ENCODE measurements at places on chromosomes 4 and X.
A peak's percentile ranks its signal among the peaks of the same experiment; 100 is the strongest.

- peak; percentile 58 for DNase-seq
Measured at GRCh38 chr4:10115797-10116568, 616 bp downstream of the WDR1 start.

- no peak for DNase-seq
Measured at GRCh38 chrX:154840856-154841255, 6.4 kb upstream of the SMIM9 start.

- DNase-seq: no peak
Measured at GRCh38 chr4:175884048-175884447, 72.0 kb upstream of the GPM6A start.

- no peak for DNase-seq
Measured at GRCh38 chr4:69360271-69360670, 80.0 kb downstream of the UGT2B28 start.

DNA sequence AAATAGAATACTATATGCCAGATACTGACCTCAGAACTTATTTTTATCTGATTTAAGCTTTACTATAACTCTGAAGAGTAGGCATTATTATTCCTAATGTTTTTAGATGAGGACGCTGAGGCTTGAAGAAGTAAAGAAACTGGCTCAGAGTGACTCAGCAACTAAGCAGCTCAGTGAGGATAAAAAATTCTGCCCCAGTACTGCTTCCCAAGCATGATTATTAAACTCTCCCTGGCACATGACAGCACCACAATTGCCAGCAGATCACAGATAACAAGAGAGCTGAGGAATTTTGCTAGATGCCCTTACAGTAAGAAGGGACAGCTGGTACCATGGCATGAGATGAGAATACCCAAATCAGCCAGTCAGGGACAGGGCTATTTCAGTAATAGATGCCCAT lies 219.4 kb downstream of the NKX6-1 start:
- no peak for DNase-seq

GRCh38 chr4:8028884-8029568 lies 89.4 kb upstream of the AFAP1 start:
- no peak for DNase-seq

DNA sequence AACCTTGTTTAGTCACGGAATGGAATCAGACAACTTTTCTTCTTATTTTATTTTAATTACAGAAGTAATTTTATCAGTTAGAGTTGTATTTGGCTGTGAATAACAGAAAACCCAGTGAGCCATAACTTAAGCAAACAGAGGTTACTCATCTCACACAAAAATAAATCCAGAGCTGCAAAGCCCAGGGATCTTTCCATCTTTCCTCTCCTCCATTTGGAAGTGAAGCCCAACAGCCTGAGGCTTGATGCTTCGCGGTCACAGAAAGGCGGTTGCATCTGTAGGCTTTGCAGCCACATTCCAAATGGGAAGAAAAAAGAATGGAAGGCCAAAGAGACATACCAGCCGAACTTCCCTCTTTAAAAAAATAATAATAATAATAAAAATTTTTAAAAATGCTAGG lies 22.6 kb downstream of the CHRNA9 start:
- DNase-seq: no peak

GRCh38 chrX:103806862-103807474 lies 25.1 kb downstream of the RAB9B start:
- no peak for DNase-seq

Measured in activated CD8-positive, alpha-beta memory T cell treated with anti-CD3 and anti-CD28 coated beads for 1 hour (primary cell).